Tongue (tissue), 3 donors: ENCODE measurements at places on chromosomes 4 and X.

- DNase-seq: no peak
Measured at GRCh38 chr4:52665592-52665991, 6.5 kb upstream of the USP46 start.

DNA sequence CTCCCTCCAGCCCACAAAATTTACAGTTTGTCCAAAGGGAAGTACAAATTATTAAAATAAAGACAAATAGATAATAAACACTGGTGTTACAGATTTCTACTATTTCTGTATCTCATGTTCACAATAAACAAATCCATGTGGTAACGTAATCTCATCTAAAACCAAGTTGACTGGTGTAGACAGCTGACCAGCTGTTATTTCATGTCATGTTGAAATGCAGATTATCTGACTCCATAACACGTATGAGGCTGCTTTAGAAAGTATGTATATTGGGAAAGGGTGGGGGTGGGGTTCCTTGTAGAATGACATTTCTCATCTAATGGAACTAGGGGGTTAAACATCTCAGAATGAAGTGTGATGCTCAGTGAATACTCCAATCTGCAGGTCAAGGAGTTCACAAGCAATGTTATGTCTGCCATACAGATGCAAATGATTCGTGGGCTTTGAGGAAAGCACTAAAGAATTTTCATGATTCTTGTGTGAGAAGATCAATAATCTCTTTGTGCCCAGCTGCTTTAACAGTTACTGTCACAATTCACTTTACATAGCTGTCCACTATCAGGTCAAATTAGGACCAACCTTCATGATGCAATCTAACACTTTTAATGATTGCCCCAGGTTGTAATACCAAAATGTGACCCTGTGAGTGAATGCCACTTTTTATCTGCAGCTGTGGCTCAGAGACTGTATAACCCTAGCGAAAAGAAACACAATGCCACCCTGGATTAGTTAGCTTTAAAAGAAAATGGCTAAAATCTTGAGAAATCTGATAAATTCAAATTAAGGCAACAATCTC, 114.0 kb downstream of the ENOX2 start:
- peak; percentile 59 for DNase-seq

GRCh38 chrX:32873786-32874185, 337.6 kb downstream of the DMD start:
- DNase-seq: no peak

GRCh38 chr4:24887881-24888430, 24.9 kb downstream of the CCDC149 start:
- DNase-seq: no peak
